ENCODE measurements at places on chromosomes 16 and 17.
A peak's percentile ranks its signal among the peaks of the same experiment; 100 is the strongest.

DNA sequence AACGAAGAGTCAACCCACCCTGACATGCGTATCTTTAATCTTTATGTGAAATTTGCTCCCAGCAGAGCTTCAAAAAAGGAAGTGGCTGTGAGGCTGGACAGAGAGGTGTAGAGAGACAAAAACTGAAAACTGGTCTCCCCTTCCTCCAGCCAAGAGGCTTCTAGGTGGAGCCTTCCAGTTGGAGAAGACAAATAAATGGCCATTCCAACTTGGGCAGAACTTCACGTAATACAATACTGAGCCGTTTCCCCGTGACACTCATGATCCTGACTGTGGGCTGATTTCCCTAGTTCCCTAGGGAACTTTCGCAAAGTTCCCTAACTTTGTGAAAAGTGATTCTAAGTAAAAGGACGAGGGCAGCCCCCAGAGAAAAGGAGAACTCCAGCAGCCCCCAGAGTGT lies 78.8 kb downstream of the ZFHX3 start:
- DNase-seq: no peak

- DNase-seq: no peak
These were observed 8.0 kb downstream of the SGF29 start for GRCh38 chr16:28561557-28562187.

DNA sequence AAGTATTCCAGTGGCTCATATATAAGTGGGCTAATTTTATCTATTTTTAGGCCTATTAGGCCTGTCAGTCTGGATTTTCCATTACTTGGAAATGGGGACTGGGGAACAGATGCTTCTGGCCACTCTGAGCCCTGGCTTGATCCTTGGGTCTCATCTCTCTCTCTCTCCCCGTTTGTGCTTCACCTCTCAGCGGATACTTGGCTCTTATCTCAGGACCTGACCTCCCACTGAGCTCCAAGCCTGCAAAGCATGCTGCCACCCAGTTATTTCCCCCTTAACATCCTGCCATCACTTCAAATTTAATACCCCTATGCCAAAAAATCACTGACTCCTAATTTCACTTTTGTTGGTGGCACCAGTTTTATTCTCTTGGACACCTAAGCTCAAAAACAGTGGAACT lies 4.2 kb downstream of the ZNF843 start:
- DNase-seq: no peak

DNA sequence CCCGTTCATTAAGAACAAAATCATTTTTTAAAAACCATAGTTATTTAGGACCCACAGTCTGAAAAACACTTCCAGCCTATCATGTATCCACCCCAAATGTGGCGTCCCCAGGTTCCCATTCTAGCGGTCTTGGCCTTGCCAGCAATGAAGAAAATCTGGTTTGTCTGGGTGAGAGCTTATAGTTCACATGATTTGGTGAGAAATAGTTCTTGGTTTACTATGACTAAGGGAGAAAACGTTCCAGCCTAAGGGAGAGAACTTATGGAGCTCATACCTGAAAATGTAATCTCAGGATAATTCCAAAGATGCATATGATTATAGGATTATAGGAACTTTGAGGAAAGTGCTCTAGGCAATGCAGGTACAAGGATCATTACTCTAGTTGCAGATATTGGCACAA lies 4.8 kb downstream of the MARVELD3 start:
- DNase-seq: no peak

DNA sequence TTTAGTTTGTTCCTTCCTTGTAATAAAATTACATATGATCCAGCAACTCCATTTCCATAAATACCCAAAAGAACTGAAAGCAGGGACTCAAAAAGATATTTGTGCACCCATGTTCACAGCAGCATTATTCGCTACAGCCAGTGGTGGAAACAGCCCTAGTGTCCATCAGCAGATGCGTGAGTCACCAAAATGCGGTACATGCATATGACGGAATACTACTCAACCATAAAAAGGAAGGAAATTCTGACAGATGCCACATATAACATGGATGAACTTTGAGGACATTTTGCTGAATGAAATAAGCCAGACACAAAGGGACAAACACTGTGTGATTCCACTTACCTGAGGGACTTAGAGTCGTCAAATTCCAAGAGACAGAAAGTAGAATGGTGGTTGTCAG lies 9.1 kb upstream of the SLC47A2 start:
- no peak for DNase-seq

DNA sequence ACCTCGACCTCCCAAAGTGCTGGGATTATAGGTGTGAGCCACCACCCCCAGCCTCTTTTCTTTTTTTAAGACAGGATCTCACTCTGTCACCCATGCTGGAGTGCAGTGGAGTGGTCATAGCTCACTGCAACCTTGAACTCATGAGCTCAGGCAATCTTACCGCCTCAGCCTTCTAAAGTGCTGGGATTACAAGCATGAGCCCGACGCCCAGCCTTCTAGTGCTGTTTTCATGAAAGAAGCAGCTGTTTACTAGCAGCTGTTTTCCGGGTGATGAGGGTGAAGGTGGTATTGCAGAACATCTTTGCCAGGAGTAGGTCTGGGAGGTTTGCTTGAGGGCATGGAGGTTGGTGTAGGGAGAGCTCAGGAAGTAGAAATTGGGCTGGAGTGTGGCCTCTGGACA lies 2.0 kb downstream of the ADCY7 start:
- no peak for DNase-seq

GRCh38 chr16:1784977-1785845 lies 2.5 kb downstream of the NUBP2 start:
- no peak for DNase-seq

GRCh38 chr17:83067071-83067717 lies 12.2 kb upstream of the METRNL start:
- no peak for DNase-seq

DNA sequence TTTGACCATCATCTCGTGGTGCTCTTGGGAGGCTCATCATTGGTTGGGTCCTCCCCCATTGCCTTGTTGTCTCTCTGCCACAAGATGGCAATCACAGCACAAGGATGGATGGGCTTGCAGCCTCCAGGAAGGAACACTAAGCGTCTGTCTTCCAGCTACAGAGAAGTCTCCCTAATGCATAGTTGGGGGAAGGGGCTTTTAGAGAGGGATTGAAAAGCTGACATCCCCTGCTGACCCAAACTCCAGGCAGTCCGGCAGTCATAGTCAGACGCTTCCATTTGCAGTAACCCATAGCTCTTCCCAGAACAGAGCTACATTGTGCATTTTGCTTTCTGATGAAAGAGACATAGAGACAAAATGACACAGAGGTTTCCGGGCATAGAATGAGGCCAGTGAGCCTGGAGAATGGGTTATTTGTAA lies 111.4 kb downstream of the UTP18 start:
- DNase-seq: peak; percentile 50

- no peak for DNase-seq
These were observed 87.7 kb downstream of the MRM3 start for GRCh38 chr17:869567-870525.

- no peak for DNase-seq
These were observed 4.4 kb upstream of the KRT37 start for GRCh38 chr17:41428591-41429291.

GRCh38 chr16:13997933-13998332 lies 73.2 kb upstream of the MRTFB start:
- DNase-seq: no peak

DNA sequence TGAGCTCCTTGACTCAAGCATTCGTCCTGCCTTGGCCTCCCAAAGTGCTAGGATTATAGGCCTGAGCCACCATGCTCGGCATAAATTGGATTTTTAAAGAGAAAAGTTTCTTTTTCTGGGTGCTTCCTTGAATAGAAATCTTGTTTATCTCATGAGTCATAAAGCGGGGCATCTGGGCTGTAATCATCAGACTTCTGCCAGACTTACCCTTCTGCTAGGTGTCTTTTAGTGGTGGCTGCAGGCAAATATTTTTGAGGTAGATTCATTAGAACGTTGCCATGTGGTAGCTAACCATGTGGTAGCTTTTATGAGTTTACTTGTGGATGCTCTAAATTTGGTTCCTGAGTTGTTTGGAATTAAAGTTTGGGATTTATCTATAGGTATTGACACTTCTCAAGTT lies 13.4 kb downstream of the PGS1 start:
- no peak for DNase-seq
